ENCODE measurements at places on chromosomes 3 and 15.

DNA sequence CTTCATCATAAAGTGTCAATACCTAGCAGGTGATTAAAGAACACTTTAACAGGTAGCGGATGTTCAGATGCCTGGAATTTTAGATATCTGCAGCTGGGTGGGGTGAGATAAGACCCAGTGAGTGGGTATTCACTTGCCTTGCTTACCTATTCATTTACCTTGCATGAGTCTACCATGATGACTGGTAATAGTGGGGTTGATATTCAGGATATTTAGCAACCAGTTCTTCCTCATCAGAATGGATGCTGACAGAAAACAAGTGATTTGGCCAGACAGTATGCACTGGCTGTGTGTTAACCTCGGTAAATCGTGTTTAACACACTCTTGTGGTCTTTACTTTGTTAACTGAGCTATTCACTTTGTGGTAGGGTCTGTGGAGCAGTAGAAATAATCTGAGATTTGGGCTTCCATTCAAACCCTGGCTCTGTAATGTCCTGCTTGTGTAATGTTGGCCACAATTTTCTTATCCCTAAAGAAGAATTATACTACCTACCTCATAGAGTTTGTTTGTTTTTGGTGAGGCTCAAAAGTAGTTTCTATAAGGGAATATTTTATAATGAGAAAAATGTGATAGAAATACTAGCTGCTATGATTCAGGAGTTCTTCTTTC is 391.9 kb upstream of the TBL1XR1 start:
- no peak overlapping the region for H3K4me3 ChIP-seq
- H3K36me3 ChIP-seq: no peaks in the 10 kb centered on the region
- no peaks in the 10 kb centered on the region for H3K4me1 ChIP-seq
- no peaks in the 10 kb centered on the region for H3K27me3 ChIP-seq
- DNase-seq: no peak

GRCh38 chr3:40837300-40837699 is 312.5 kb downstream of the ZNF621 start:
- no peak overlapping the region for H3K27ac ChIP-seq
- no peaks in the 10 kb centered on the region for H3K27me3 ChIP-seq
- H3K36me3 ChIP-seq: no peaks in the 10 kb centered on the region
- H3K4me1 ChIP-seq: no peaks in the 10 kb centered on the region
- DNase-seq: no peak
- H3K4me3 ChIP-seq: no peak overlapping the region

- H3K4me1 ChIP-seq: no peaks in the 10 kb centered on the region
- H3K36me3 ChIP-seq: no peaks in the 10 kb centered on the region
- DNase-seq: no peak
- no peak overlapping the region for H3K27ac ChIP-seq
- H3K27me3 ChIP-seq: no peaks in the 10 kb centered on the region
- no peak overlapping the region for H3K4me3 ChIP-seq
Measured at GRCh38 chr15:95363646-95364045, 966.9 kb upstream of the NR2F2 start.

DNA sequence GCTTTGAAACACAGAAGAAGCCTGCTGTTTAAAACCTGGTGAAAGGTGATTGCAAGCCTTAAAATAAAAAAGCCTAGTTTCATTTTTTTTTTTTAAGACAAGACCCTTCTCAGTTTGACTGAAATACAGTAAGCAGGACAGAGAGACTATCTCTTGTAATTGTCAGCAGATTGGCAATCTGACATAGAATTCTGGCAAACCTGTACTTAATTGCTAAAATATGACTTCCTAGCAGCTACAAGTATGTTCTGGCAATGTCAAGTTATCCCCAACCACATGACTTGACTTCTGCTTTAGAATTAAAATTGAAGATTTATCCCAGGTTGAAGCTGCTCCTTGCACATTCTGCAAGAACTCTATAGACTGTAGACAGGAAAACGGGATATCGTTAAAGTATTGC is 232.8 kb upstream of the NR2F2 start:
- no peak for DNase-seq
- no peaks in the 10 kb centered on the region for H3K4me1 ChIP-seq
- H3K27ac ChIP-seq: no peak overlapping the region
- H3K36me3 ChIP-seq: no peaks in the 10 kb centered on the region
- H3K4me3 ChIP-seq: no peak overlapping the region
- H3K27me3 ChIP-seq: no peaks in the 10 kb centered on the region

- no peak within 1 kb of the TSS for H3K4me3 ChIP-seq
- DNase-seq: no peak
Measured at GRCh38 chr3:100993309-100993708, at the start of gene ABI3BP. Gene ABI3BP, minus strand, starts transcription at chr3:100993421. Its CDS starts 37 bp downstream, at chr3:100993384.

GRCh38 chr15:28979208-28979841 is 93.6 kb downstream of the APBA2 start:
- no peaks in the 10 kb centered on the region for H3K27me3 ChIP-seq
- H3K4me3 ChIP-seq: no peak overlapping the region
- DNase-seq: no peak
- no peaks in the 10 kb centered on the region for H3K4me1 ChIP-seq

DNA sequence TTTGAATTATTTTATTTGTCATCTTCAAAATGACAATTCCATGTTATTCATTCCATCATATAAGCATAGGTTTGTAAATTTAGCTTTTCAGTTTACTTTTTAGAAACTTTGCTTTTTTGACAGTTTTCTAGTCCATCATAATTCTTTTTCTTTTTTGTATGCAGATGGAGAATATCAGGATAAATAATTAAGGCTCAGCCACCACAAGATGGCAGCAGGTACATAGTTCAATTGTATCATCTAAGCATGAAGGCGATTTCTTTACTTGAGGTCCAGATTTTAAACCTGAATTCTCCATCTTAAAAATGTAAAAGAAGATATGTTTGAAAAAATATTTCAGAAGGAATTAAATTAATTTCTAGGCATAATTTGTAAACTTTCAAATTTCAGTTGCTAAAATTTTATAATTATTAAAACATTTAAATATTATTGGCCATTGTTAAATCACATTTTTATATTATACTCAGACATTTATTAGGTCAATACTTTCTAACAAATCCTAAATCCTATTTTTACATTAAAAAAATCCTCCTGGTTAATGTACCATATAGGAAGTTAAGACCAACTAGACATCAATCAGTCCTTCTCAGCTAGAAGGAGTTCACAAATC is 15.1 kb downstream of the PLSCR5 start:
- no peak for DNase-seq
- H3K4me1 ChIP-seq: no peaks in the 10 kb centered on the region
- H3K4me3 ChIP-seq: no peak overlapping the region
- no peaks in the 10 kb centered on the region for H3K36me3 ChIP-seq

DNA sequence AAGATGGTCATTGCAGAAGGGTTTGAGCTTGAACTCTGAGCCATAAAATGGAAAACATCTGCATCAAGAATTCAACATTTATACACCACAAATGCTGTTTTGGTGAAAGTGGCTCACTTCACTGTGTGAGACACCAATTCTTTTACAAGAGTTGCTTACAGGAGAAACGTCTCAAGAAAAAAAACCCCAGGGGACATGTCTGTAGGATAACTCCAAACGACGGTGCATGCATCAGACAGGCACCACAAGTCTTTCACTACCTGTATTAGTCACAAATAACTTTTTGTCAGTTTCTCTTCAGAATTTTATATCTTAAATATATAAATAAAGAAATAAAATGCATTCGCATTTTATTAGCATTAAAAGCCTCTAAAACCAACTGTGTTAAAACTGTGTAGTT is 164.3 kb downstream of the EFHB start:
- H3K4me1 ChIP-seq: no peaks in the 10 kb centered on the region
- no peaks in the 10 kb centered on the region for H3K27me3 ChIP-seq
- no peak overlapping the region for H3K4me3 ChIP-seq
- H3K36me3 ChIP-seq: no peaks in the 10 kb centered on the region
- H3K27ac ChIP-seq: no peak overlapping the region

DNA sequence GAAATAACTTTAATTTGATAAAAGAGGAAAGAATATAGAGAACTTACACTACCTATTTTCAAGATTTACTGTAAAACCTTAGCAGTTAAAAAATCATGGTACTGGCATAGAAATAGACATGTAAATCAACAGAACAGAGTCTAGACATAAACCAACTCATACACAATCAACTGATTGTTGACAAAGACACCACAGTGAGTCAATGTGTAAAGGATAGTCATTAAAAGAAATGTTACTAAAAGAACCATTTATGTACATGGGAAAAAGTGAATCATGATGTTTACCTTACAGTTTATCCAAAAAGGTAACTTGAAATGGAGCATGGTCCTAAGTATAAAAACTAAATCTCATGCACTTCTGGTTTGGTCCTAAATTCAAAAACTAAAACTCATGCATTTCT is 847.4 kb downstream of the IGSF11 start:
- no peaks in the 10 kb centered on the region for H3K36me3 ChIP-seq
- no peak overlapping the region for H3K4me3 ChIP-seq
- no peaks in the 10 kb centered on the region for H3K4me1 ChIP-seq
- no peak overlapping the region for H3K27ac ChIP-seq

DNA sequence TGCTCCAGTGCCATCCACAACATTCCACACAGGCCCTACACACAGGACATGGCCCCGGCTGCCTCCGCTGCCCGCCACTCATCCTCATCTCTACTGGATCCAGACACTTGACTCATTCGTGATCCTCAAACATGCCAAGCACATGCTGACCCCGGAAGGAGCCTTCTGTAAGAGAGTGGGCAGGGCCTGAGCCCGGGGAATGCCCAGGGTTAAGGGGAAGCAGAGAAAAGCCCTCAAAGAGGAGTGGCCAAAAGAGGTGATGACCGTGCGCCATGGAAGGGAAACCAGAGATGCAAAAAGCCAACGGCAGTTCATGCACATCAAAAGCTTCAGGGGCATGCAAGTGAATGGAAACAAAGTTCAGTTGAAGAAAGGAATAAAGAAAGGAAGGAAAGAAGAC is 46.1 kb downstream of the RFTN1 start:
- 0 out of 2 replicates have a peak, but pooled peaks cover 2% of the 10 kb centered on the region for H3K4me1 ChIP-seq
- no peak for DNase-seq
- H3K4me3 ChIP-seq: no peak overlapping the region
- no peaks in the 10 kb centered on the region for H3K27me3 ChIP-seq
- no peak overlapping the region for H3K27ac ChIP-seq

DNA sequence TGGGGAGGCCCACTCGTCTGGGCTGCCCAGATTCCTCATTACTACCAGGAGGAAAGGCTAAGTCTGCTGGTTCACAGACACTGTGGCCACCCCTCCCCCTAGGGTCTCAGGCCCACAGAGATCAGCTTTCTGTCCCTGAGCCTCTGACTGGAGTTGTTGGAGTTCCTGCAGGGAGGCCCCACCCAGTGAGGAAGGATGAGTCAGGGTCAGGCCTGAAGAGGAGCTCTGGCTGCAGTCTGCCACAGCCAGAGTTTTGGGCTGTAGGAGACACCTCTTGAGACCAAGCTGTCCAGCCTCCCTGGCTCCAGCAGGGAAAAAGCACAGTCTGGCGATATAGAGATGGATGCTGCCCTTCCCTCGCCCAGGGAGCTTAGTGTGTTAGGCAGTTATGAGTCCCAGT is 720.9 kb upstream of the SEMA6D start:
- H3K27ac ChIP-seq: no peak overlapping the region
- no peak overlapping the region for H3K4me3 ChIP-seq
- no peaks in the 10 kb centered on the region for H3K4me1 ChIP-seq
- no peaks in the 10 kb centered on the region for H3K27me3 ChIP-seq

DNA sequence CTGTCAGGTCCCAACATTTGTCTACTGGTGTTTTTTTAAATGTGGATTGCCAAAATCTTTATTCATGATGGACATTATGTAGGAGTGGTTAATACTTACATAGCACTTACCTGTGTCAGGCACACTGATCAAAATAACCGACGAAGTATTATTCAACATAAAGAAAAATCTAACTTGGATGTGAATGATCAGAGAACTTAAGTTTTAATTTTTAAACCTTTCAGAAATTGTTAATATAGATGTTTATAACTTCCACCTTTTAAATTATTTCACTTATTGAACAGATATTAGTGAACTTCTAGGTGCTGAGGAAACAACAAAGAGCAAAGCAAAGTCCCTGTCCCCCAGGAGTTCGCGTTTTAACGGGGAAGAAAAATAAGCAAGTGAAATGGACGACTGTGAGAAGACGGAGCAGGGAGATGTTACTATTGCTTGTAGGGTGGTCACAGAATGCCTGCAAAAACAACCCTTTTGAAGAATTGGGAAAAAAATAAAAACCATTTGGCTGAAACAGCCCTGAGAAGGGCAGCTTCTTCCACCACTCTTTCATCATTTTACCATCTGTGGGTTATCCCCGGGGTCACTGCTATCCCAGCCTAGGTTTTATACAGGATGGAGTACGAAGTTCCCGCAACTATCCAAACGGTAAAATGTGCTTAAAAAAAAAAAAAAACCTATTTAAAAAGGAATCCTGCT is 915 bp upstream of the APH1B start:
- H3K4me1 ChIP-seq: no peaks in the 10 kb centered on the region
- DNase-seq: no peak
- H3K27ac ChIP-seq: no peak overlapping the region
- no peaks in the 10 kb centered on the region for H3K27me3 ChIP-seq
- H3K4me3 ChIP-seq: peak overlapping the region; percentile 39

- no peak overlapping the region for H3K4me3 ChIP-seq
- H3K27me3 ChIP-seq: peaks cover 13% of the 10 kb centered on the region
- no peak for DNase-seq
- H3K4me1 ChIP-seq: peaks cover 4% of the 10 kb centered on the region
- no peaks in the 10 kb centered on the region for H3K36me3 ChIP-seq
Measured at GRCh38 chr3:51703761-51704510, 2.9 kb upstream of the GRM2 start.

- H3K27me3 ChIP-seq: no peaks in the 10 kb centered on the region
- H3K36me3 ChIP-seq: no peaks in the 10 kb centered on the region
- DNase-seq: no peak
Measured at GRCh38 chr3:86987421-86987715, 3.6 kb downstream of the VGLL3 start.

- no peaks in the 10 kb centered on the region for H3K27me3 ChIP-seq
- H3K27ac ChIP-seq: no peak overlapping the region
- H3K4me3 ChIP-seq: no peak overlapping the region
- H3K4me1 ChIP-seq: 0 out of 2 replicates have a peak, but pooled peaks cover 1% of the 10 kb centered on the region
- DNase-seq: no peak
Measured at GRCh38 chr3:119257654-119258410, 17.2 kb upstream of the B4GALT4 start.

DNA sequence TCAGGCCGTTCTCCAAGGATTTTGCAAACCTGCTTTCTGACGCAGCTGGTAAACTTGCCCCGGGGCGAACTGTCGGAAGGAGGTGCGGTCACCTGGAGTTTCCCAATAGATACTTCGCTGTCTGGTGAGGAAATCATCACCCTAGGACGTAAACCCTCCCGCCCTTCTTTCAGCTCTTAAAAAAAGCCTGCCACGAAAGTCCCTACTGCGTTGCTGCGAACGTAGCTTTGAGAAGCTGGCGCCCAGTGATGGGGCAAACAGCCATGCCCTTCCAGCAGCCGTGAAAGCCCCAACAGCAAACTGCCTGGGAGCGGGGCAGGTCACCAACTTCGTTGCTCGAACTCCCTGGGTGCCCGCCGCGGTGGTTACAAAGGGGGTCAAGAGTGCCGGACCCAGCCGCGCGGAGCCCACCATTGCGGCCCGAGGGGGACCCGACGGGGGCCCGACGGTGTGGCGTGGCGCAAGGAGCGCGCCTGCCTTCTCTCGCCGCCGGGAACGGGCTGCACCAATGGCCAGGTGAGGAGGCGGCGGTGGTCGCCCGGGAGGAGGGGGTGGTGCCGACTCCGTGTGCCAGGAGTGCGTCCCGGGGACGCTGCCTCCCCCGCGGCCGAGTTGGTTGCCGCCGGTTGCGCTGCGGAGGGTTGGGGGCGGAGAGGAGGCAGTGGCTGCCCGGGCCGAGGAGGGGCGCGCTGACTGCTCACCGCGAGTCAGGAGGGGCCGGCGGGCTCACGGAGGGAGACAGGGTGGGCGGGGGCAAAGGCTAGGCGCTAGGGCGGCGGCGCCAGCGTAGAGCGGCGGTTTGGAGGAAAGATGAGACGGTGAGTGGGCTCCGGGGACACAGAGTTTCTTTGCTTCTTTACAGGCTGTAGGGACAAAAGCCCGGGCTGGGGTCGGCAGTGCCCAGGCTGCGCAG is at the start of gene PHLDB2:
TSS of gene PHLDB2 (plus strand) at position 205 of the 913 bp plus-strand sequence. CDS start 24,813 bp downstream, outside the sequence.
- H3K4me3 ChIP-seq: peak within 1 kb of the TSS; percentile 68
- no peak for DNase-seq
- no peaks in the 10 kb centered on the region for H3K27me3 ChIP-seq
- H3K27ac ChIP-seq: no peak within 1 kb of the TSS
